CD4-positive, CD25-positive, alpha-beta regulatory T cell (primary cell): ENCODE measurements at places on chromosomes 3 and 15. TPM values are rescaled to one million over a fixed set of nuclear protein-coding genes. Genes with fewer than 3 reads are reported as not detected.

DNA sequence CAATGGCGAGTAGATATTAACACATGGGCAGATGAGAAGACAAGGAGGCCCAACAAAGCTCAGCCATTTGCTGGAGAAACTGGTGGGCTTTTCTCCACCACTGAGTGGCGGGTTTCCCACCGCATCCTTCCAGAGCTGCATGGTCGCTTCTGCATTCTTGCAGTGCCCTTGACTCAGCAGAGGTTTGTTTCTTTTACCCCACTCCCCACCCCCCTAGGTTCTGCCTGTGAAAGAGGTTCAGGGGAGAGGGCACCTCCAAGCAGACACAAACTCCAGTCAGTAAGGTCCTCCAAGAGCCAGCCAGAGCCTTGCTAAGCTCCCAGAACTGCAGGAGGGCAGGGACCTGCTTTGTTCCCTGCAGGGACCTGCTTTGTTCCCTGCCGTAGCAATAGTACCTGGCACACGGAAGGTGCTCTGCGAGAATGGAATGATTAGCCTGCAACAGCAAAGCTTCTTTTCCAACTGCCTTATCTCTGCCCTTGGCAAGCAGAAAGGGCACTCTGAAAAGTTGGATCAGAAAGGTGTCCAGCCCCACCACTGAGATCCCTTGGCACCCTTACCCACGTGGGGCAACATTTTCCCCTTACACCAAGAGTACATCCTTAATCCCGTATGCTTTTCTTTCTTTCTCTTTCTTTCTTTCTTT lies 1.4 kb downstream of the PAQR5 start:
- no peak for DNase-seq

DNA sequence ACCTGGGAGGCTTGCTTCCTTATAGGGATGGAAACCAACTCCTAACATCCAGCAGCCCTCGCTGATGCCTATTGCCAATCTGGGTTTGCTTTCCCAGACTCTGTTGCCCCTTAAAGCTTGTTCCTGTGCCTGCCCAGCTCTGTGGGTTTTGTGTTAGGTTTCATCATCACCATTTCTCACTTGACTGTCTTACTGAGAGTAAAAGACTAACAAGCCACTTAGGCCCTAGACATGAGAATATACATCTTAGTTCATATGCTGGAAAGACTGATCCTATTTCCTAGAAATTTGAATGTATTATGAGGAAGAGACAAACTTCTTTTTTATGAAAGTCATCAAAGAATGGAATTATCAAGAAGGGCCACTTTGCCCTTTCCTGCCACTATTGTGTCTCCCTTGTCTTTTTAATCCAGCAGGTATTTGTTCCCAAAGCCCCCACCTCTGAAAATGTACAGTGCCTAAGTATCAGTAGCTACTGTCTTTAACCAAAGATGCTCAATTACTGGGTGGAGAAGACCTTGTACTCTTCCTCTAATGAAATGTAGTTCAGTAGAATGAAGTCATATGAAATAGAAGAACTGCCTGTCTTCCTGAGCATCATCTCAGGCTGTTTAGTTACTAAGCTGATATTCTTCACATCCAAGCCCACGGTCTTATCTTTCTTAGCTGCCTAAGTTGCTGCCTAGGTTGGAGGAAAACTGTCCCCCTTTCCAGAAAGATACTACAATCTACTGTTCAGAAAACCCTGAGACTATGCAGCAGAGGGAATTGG lies 59.8 kb upstream of the ZPLD1 start:
- no peak for DNase-seq

DNA sequence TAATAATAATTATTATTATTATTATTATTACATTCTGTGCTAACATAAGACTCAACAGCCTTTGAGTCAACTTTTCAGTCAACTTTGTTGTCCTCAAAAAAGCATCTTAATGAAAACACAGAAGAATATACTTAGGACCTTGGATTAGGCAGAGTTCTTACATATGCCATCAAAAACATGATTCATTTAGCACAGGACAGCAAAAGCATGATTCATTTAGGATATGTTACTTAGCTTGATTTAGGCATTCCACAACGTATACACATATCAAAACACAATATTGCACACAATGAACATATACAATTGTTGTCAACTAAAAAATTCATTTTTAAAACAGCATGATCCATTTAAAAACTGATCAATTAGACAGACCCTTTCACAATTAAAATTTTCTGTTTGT lies 213.0 kb downstream of the FMN1 start:
- DNase-seq, result no peak

The RASL12 gene
- total RNA-seq, result not detected

DNA sequence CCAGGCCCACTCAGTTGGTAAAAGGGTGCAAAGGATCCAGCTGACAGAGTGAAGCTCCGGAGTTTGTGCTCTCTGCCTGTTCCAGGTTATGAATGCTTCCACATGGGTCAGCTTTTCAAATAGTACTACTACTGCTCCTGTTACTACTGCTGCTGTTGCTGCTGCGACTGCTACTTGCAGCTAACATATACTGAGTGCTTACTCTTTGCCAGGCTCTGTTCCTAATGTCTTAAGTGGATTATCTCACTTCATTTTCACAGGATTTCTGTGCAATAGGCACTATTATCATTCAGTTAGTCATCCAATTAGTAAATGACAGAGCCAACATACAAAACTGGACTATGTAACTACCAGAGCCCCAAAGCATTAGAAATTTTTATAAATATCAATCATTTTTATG lies 106.5 kb downstream of the IQCH start:
- no peak for DNase-seq

The SIDT1 gene
- 59.9 TPM for total RNA-seq

The MLF1 gene
- total RNA-seq, result 5.3 TPM

DNA sequence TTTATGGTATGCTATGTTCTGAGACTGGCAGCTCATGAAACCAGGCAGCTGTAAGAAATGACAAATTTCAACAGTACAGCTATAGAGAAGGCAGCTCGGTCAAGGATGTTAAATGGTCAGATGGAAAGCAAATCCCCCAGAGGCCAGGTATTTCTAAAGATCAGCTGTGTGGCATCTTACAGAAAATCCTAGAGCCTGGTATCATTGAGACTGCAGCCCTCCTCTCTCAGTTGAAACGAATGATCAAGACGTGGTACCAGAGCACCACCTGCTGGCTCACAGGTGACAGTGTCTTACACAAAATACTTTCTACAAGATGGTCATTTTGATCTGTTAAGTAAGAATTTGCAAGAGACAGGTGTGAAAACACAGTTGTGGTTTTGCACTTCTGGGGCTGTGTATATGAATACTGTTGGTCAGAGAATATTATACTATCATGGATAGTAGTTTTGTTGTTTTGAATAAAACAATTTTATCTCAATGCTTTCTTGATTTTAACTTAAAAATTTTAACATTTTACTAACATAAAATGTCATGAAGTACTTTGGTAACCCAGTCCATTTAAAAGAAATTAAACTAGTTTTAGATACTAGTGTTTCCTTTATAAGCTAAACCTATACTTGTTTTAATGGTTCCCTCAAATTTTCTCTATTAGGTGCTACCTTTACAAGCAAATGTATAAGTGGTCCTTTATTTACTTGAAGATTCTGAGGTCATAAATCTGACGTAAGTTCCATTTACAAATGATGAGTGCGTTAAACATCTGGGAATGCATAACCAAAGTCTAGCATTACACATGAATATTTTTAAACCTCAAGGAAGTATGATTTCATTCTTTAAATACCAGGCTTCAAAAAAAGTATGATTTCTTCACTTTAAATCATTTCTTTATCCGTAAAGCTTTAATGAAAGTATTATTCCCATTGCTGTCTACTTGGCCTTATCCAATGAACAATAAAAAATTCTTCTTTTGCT lies 121.8 kb downstream of the PDZRN3 start:
- peak; percentile 23 for DNase-seq

DNA sequence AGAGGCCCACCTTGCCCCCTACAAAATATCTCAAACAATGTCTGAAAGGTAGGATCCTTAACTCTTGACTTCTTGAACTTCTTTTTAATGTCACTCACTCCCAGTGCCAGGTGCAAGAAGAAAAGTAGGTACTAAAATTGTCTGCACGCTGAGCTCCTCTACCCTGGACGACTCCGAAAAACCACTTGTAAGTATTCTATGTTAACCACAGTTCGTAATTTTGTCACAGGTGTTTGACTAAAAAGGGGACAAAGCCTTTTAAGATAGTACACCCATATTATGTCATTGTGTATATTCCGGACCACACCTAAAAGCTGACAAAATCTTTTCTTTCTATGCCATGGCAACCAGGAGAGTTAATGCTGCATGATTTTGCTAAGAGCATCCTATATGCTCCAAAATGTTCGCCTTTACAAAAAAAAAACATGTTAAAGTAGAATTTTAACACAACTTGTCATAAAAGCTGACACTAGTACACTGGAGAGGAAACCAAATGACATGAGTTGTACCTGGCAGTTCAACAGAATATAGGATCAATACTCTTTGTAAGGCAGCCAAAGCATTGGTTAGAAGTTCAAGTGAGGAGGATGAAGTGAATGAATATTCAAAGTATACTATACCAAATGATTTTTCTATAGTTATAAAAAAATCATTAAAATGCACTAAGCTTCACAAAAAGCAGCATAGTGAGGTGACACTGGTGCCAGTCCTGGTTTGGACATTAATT lies 210.5 kb downstream of the FOXP1 start:
- DNase-seq, result peak; percentile 91

- no peak for DNase-seq
Observed at GRCh38 chr3:177596816-177597271, 399.6 kb upstream of the TBL1XR1 start.

DNA sequence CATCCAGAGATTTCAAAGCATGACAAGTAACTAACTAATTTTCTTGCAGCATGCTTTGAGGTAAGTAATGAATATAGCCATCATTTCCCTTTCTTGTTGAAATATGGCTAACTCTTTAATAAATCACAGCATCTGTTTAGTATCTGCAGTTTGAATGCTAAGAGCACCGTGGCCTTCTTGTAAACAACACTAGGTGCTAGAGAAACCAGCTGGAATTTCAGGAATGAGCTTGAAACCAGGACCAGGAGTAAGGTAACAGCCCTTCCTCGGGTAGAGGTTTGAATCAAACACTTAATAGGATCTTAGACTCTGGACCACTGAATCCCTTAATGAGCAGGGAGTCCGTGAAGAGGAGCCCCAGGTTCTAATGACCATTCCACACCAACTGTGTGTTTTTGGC lies 13.6 kb downstream of the CALML4 start:
- no peak for DNase-seq

The CCR3 gene
- 6.0 TPM for total RNA-seq

- no peak for DNase-seq
Observed at GRCh38 chr15:91099616-91099994, 452 bp upstream of the SV2B start.

DNA sequence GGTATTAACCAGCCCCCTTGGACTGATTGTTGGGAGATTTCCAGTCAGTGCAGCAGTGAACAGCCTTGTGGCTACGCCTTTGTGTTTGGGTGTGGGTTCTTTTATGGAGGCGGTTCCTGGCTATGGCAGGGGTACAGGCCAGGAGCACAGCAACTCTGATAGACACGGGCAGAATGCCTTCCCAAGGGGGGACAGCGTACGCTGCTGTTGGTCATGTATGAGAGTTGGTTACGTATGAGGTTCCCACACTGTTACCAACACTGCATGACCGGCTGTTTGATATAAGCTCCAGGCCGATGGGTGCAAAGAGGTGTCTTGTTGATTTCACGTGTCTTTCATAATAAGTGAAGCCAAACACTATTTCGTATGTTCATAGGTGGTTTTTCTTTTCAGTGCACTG lies 187.8 kb downstream of the NSMCE3 start:
- no peak for DNase-seq

GRCh38 chr3:188720636-188721035 lies 451.1 kb upstream of the TPRG1 start:
- DNase-seq, result no peak

- DNase-seq, result no peak
Observed at GRCh38 chr3:25844891-25845290, 55.0 kb downstream of the OXSM start.

- DNase-seq, result no peak
Observed at GRCh38 chr3:125410922-125411321, 35.8 kb upstream of the ZNF148 start.

The CAV3 gene
- not detected for total RNA-seq

The LCMT2 gene
- 9.9 TPM for total RNA-seq

The RPP25 gene
- 0.54 TPM for total RNA-seq

The KCNAB1 gene
- total RNA-seq, result 0.17 TPM

The AADAC gene
- not detected for total RNA-seq

- DNase-seq, result no peak
Observed at GRCh38 chr3:112640930-112641801, at the start of gene CCDC80. CCDC80 (minus strand) TSS chr3:112641143; CDS start chr3:112639905, 1,238 bp downstream.

DNA sequence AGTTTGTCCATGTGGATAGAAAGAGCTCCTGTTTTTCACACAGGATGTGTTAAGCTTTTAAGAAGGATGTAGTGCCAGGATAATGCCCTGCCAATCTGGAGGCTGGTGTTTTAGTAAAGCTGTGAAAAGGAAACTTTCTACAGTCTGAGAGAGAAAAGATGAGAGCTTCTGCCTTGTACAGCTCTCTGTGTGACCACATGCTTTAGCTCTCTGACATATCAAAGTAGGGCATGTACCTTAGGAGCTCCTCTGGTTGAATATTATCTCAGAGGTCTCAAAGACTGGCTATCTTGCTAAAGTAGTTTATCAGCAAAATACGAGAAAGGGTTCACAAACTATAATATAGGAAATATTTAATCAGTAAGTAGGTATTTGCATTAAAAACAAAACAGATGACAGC lies 30.4 kb downstream of the CDIN1 start:
- DNase-seq, result no peak

The FAM107A gene
- not detected for total RNA-seq
